ENCODE measurements at places on chromosomes 1 and 21.

GRCh38 chr1:68919075-68919474 lies 422.2 kb upstream of the DEPDC1 start:
- no peak for DNase-seq

GRCh38 chr1:204493145-204493983 lies 1.2 kb downstream of the PIK3C2B start:
- DNase-seq = no peak

GRCh38 chr21:31802331-31802730 lies 70.4 kb upstream of the SCAF4 start:
- DNase-seq = no peak

GRCh38 chr1:25757846-25758185 lies 42.2 kb upstream of the SELENON start:
- DNase-seq = no peak

GRCh38 chr1:241079047-241079446 lies 278.0 kb downstream of the RGS7 start:
- no peak for DNase-seq

DNA sequence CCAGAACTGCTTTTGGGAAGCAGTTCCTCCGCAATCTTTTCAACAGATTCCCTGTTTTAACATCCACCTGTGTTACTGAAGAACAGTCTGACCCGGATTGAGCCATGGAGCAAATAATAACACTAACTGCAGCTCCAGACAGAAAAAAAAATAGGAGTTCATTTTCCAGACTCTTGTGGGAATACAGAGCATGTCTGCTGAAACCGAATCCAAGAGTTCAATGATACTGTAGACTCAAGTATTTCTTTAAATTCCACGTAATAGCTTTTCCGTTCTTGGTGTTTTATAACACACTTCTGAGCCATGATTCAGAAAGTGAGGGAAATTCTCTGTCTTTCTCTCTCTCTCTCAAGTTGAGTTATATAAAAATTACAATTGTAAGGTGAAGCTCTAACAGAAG lies 60.6 kb downstream of the DDAH1 start:
- DNase-seq = no peak

DNA sequence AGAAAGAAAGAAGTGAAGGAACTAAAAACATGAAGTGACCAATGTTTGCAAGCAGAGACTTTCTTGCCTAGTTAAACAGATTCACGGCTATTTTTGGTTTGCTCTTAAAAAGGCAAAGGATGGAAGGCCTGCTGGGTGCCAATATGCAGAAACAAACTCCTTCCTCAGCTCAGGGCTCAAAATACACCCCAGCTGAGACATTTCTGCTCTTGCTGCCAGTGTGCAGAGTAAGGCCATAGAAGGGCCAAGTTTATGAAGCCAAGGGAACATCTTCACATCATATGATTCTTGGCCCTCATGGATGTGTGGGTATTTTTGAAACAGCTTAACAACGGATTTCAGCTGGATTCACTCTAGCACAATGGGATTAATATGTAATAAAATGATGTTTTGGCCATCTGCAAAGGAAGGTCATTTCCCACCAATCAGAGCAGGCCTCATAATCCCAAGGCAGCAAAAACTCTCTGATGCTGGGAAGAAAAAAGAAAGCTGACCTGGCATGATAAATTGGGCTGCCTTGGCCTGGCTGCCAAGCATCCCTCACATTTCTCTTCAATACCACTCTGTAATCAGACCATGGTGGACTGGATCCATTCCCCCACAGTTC lies 70.7 kb downstream of the CAPZB start:
- no peak for DNase-seq

- no peak for DNase-seq
Observed at GRCh38 chr1:208036106-208036808, 125.3 kb upstream of the CD34 start.

DNA sequence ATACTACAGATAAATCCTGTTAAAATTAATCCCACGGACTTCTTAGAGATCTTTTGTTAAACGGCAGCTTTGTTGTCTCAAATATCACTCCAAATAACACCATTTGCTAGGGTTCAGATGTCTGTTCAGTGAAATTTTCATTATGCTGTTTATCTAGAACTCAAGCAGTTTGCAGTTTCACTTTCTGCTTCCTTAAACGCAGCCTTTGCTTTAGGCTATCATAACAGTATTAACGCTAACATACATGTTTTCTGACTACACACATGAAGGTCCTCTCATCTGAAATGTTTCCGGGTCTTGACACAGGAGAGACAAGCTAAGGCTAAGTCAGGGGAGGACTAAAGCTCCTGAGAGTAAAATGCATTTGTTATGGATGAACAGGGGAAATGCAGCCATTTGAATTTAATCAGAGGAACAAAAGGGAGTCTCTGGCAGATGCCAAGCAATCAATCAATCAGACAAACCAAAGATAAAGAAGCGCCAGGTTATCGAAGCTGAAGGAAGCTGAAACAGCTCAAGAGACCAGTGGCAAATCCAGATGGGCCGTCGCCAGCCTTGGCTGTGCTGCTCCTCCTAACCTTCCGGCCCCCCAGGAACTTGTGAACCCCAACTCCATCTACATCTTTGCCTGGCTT lies 16.9 kb downstream of the CCSAP start:
- no peak for DNase-seq

DNA sequence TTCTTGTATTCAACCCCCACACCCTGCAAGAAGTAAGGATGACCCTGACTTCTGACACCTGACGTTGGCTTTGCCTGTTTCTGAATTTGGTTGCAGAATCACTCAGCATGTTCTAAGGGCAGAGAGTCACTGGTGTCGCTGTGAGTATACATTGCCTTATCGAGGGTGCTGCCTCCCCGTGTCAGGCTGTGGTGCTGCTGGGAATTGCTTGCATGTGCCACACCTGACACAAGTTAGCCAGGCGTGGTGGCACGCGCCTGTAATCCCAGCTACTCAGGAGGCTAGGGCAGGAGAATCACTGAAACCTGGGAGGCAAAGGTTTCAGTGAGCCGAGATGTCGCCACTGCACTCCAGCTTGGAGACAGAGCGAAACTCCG lies 45.9 kb downstream of the WDR4 start:
- no peak for DNase-seq

- no peak for DNase-seq
Observed at GRCh38 chr1:213858581-213858980, 129.2 kb upstream of the PROX1 start.

DNA sequence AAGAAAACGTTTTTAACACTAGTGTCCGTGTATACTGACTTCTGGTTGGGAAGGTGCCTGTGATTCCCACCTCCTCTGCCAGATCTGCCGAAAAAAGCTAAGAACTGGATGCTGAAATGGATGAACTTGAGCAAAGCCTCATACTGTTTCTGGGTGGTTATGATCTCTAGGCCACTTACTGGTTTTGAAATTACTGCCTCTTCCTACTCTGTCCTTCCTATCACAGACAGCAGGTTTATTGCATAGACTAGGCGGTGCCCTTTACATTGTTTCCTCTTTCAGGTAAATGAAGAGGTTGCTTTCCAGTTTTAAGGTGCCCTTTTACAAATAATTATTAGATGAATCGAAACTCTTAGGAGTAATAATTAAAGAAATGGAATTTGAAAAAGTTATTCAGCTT lies 27.5 kb downstream of the PEX14 start:
- no peak for DNase-seq

DNA sequence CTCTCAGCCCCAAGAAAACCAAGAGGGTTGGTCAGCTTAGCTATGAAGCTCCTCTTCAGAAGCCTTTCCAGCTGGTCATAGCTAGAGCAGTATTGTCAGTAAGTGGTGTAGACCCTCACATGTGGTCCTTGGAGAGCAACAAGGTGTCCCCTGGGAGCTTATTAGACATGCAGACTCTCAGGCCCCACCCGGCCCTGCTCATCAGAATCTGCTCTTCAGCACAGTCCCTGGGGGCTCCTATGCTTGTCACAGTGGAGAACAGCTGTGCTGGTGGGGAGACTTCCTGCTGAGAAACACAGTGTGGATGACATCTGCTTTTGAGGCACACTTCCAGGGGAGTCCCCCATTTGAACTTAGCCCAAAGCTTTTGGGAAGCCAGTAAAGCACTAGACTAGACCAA lies 21.9 kb upstream of the NEK2 start:
- peak; percentile 76 for DNase-seq

DNA sequence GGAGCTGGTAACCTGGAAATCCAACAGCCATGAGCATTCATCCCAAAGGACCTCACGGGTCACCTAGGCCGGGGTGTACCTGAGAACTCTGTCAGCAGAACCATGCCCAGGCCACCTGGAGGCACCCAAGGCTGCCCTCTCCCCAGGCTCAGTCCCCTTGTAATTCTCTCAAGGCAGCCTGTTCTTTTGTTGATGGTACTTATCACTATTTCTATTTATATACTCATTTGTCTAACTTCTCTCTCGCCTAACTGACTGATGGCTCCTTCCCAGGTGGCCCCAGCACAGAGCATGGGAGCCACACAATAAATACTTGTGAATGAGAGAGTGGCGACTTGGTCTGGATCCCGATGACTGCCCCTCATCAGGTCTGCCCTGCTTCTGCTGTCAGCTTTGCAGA lies 16.7 kb downstream of the CASP9 start:
- DNase-seq = no peak

GRCh38 chr1:211734359-211734758 lies 58.9 kb upstream of the NEK2 start:
- no peak for DNase-seq

GRCh38 chr1:28887419-28887834 lies 26.9 kb upstream of the EPB41 start:
- DNase-seq = no peak

- peak; percentile 52 for DNase-seq
Observed at GRCh38 chr21:17679002-17679600, 66.4 kb upstream of the BTG3 start.

- DNase-seq = no peak
Observed at GRCh38 chr1:207836591-207837347, 74.2 kb downstream of the CD34 start.

GRCh38 chr1:227214207-227214606 lies 104.1 kb downstream of the CDC42BPA start:
- peak; percentile 49 for DNase-seq

DNA sequence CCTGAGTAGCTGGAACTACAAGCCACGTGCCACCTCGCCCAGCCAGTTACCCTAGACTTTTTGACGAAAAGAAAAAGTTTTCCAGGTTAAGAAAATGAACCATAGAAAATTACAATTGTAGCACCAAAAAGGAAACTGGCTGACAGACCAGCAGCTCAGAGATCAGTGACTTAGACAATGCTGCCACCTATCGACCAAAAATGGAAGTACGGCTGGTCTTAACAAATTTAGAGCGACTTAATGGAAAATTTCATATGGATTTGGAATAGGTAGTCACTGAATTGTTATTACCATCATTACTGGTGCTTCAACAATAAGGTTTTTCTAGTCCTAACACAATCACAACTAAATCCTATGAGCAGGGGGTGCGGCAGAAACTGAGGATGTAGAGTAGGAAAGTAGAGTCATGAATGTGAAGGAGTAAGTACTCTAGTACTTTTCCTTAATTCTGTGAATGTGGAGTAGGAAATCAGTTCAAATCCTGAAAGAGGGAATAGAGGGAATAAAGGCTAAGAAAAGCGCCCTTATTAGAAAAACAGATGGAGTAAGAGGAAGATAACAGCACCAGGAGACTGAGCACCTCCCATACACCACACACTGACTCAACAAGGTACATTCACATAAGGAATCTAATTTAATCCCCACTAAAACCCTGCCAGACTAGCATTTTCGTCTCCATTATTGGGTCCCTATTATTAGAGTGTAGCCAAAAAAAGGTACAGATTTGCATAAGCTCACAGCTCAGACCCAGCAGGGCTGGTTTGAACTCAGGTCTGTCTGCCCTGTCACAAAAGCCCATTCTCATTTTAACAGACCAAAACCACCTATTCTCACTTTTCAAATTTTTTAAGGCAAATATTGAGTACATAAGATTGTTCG lies 37.9 kb upstream of the MGST3 start:
- DNase-seq = peak; percentile 5

DNA sequence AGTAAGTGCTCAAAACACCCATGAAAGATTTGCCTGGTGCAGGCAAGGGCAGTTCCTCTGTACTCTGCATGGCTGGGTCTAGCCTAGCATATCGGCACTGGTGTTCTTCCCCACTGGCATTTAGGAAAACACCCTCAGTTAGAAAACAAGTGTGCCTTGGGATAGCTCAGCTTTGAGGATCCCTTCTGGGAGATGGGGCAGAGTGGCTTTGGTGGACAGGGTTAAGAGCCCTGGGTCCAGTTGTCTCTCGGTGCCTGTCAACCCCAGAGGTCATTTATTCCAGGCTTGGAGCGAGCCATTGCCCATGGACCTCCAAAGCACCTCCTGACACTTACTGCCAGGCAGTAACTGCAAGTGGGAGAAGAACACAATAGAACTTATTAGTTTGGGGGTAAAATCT lies 80.8 kb upstream of the DIRAS3 start:
- DNase-seq = no peak

GRCh38 chr1:147626739-147627138 lies 43.6 kb downstream of the ACP6 start:
- no peak for DNase-seq

GRCh38 chr1:202967684-202968281 lies 726 bp upstream of the CYB5R1 start:
- DNase-seq = no peak

DNA sequence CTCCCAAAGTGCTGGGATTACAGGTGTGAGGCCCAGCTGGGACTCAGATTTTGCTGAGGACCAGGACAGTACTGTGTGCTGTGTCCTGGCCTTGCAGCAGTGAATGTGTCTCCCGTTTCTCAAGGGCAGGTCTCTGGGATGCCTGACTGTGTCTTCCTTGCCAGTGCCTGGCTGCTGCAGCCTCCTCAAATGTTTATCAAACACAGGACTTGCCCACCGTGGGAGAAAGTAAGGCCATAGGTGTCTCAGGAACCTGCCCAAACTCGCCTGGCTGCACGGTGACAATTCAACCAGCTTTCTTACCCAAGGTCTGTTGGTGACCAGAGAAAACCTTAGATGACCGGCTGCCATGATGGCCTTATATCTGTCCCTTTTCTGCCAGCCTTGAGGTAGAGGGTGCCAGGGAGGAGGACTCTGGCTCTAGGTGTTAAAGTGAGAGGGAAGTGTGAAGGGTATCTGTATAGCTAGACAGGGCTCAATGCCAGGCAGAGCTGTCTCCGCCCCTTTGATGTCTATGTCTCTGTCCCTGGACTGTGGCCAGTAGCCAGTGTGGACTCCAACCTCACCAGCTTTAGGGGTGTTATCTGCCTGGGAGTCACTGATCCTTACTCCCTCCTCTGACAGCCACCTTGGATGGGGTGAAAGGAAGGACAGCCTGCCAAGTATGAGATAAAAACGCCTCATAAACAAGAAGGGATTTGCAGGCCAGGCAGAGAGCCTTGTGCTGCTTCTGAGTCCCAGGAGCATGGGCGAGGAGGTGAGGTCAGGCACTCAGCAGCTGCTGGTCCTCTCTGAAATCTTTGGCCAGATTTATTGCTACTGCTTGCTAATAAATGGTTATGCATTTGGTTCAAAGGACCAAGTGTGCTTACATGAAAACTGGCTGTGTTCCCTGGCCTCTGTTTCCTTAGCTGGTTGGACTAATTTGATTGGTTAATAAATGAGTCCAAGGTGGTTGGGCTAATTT lies 22.3 kb downstream of the IL6R start:
- no peak for DNase-seq

GRCh38 chr1:186499571-186499970 lies 38.7 kb upstream of the PDC start:
- DNase-seq = no peak
